Non-pigmented ciliary epithelial cell (primary cell): ENCODE measurements at places on chromosomes 3 and 15.

DNA sequence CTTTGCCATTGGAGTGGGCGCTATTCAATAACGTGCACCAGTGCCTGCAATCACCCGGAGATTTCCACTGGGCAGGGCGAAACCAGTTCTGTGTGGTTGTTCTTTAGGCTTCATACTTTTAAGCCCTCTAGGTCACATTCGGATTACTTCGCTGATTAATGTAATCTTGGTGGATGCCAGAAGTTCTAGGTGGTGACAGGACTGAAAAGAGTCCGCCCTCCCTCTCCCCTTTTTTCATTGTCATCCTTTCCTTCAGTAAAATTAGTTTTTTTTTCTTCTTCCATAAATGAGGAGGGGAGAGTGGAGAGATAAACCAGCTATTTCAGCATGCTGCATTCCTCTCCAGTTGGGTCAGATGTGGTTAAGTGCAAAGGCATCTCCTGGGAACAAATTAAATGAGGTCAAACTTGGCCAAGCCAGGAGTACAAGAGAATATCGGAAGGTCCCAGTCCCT lies 2.3 kb upstream of the SLC2A2 start:
- peak; percentile 83 for DNase-seq

DNA sequence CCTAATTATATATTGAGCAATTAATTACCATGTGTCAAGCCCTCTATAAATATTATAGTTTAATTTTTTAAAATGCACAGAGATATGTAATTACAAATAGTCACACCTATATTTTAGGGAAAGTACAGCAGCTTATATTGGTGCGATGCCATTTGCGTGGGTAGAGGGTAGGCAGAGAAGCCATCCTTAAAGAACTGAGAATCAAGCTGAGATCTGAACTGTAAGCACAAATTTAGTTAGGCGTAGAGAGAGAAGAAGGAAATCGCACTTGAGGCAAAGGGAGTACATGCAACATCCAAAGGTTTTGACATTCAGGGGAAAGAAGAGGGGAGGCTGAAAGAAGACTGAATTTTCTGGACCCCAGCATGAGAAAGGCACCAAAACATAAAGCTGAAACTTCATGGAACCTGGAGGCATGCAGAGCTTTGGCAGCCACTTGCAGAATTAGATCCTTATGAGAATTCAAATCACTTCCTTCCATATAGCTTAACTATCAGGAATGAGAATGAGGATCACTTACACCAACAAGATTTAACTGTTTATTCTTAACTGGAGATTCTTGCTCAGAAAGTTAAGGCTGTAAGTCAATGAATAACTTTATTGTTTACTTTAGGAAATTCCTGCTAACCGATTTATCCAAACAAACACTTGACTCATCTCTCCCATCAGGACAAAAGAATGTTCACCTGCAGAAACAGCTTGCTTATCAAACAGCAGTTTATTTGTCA lies 114.3 kb downstream of the TGFBR2 start:
- DNase-seq = peak; percentile 60

- DNase-seq = no peak
Observed at GRCh38 chr3:45137656-45138181, 8.5 kb downstream of the CDCP1 start.

DNA sequence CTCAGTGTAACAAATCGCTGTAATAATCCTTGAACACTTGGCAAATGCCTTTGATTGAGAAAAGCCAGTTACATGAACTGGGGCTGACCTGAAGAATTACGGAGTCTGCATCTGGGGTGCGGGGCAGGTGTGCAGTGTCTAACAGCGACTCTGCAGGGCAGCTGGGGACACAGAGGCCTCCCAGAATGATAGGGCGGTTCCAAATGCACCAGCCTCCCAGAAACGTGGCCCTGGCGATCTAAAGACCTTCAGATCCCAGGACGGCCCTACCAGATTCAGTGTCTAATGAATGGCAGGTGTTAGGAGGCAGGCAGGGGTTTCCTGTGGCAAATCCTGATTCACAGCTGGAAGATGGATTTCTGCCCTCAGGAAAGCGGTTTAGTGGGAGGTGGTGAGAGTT lies 100.5 kb upstream of the RGMA start:
- no peak for DNase-seq

DNA sequence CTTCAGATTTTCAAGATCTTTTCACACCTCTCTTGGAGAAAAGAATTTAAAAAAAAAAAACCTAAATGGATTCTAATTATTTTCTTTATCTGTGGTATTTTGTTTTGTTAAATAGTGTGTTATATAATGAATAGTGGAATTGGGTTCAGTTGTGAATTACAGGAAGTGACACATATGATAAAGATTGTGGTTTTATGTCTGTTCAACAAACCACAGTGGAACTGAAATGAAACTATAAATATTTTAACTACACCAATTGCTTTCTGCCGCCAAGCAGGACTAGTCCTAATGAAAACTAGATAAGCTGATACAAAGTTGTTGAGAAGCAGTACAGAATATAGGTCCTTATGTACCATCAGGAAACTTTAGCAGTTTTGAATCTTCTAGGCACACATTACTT lies 121.6 kb downstream of the UBE2E2 start:
- DNase-seq = peak; percentile 20

DNA sequence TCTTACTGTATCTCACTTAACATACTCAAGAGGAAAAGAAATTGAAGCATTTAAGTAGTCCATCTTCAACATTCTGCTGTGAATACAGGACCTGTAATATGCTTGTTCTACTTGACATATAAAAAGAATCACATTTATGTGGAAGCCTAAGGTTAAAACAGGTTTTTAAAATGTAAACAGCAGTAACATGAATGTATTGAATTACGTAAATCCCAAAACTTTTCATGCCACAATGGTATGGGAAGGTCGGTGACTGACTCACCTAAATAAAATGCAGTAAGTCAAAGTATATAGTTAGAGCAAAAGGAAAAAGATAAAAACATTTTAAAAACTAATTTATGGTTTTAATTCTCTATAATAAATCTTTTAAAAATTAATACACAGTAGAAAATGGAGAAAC lies 115.7 kb upstream of the TJP1 start:
- DNase-seq = no peak

DNA sequence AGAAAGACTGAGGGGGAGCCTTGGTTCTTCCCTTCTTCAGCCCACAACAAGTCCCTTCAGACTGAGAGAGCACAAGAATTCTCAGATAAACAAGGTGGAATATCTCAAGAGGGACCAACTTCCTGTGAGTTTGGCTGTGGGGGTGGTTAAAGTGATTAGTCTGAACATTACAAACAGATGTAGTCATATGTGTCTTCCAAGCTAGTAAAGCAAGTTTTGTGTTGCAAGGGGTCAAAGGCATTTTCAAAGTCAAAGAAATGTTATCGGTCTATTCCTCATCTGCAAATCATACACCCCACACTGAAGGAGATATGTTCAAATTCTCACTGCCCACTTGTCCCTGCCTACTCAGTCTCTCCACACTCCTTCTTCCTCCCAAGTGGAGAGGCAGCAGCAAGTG lies 242.5 kb downstream of the FAM43A start:
- DNase-seq = no peak

- no peak for DNase-seq
Observed at GRCh38 chr3:140559546-140559945, 118.3 kb upstream of the TRIM42 start.

DNA sequence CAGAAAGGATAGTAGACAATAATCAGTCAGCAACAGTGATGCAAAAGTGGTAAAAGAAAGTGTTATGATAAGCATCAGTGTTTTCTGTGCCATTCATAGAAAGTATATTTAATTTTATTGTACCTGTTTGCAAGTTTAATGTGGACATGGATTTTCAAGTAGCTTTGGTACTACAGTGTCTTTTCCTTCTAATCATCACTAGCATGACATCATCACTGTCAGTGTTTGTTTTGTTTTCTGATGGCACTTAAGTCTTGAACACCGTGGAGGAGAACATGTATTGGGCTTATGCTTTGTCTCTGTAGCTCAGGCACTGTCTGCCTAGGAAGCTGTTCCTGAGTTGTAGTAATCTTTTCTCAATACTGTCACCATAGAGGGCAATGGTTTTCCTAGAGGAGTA lies 41.9 kb downstream of the SETD5 start:
- no peak for DNase-seq

GRCh38 chr3:127970966-127971592 lies 56.0 kb downstream of the KBTBD12 start:
- no peak for DNase-seq

DNA sequence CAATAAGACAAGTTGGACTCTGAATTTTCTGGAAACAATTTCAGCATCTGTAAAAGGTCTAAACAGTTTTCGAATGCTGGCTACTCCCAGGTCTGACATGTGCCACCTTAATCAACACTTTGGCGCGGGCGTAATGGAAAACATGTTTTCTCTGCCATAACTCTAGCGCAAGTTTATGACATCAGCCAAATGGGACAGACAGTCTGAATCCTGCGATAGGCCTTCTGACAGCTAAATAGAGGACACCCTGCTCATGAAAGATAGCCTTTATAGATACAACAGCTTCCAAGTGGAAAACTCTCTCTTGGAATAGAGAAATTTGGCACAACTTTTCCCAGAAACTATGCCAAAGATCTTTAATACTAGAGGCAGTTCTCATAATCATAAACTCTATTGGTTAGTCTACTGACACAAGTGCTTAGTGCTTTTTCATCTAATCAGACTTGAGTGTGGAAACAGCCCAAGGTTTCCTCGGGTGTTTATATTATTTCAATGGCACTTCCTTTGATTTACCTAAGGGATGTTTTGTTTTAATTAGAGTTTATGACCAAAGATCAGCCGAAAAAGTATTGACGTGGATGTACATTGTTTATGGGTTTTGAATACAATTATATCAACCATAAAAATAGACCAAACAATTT lies 120.1 kb upstream of the DPH6 start:
- no peak for DNase-seq

DNA sequence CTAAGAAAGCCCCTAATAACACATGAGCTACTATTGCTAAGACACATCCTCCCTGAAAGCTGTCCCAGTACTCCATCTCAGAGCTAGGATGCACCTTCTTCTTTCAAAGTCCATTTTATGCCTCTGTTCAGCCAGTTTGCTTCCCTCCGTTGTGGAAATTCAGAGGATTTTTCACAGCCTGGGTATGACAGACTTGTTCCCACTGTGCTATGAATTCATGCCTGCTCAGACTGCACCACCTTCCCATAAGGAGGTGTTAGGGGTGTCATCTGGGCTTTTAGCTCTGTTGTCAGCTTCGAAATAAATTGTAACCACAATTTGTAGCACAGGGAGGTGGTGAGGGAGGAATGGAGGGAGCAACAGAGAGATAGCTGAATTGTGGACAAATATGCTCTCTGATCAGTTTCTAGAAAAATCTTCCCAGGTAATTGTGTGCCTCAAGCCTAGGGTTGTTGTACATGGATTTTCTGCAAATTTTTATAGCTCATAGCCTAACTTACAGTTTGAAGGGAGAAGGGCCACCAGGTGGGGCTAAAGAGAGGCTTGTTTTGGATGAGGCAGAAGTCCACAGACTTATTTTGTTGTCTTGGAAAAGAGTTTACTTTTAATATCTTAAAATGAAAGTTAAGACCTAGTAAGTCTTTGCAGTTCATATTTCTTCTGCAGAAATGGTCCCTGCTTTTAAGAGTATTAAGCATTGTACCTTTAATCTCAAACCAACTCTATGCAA lies 462.0 kb downstream of the PDCD6IP start:
- peak; percentile 20 for DNase-seq

DNA sequence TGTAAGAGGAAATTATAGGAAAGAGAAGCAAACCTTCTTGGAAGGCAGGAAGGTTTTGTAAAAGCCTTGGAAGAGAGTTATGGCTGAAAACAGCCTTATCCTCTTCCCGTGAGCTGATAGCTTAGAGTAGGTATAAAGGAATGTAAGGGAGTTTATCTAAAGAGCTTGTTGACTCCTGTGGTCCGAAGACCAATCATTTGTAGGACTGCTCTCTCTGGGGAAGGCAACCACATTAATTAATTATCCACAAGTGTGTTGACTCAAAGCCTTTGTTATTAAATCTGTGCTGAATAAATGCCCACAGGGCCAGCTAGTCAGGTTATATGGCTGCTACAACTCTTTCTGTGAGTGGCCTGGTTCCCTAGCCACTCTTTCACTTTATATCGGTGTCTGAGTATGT lies 452.1 kb upstream of the RASGRP1 start:
- no peak for DNase-seq

DNA sequence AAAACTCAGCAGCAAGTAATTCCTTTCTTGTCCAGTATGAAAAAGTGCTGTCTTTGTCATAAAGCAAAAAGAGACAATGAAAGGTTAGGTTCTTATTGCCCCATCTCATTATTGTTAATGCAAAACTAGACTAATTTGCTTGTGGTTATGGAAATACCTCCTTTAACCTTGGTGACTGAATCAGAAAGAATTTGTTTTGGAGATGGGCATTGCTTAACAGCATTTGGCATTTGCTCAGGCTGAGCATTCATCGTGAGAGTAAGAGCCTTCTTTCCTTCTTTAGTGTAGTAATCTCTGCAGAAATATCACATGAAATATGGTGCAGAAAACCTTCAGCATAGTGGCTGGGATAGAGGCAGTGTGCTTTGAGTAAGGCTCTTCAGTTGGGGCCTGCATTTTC lies 103.1 kb downstream of the CNTN6 start:
- DNase-seq = peak; percentile 31

- DNase-seq = no peak
Observed at GRCh38 chr3:107892955-107893624, 197.7 kb downstream of the CD47 start.

GRCh38 chr3:13452490-13453335 lies 27.4 kb upstream of the HDAC11 start:
- DNase-seq = no peak

GRCh38 chr3:14780927-14781507 lies 37.7 kb upstream of the FGD5 start:
- DNase-seq = no peak

DNA sequence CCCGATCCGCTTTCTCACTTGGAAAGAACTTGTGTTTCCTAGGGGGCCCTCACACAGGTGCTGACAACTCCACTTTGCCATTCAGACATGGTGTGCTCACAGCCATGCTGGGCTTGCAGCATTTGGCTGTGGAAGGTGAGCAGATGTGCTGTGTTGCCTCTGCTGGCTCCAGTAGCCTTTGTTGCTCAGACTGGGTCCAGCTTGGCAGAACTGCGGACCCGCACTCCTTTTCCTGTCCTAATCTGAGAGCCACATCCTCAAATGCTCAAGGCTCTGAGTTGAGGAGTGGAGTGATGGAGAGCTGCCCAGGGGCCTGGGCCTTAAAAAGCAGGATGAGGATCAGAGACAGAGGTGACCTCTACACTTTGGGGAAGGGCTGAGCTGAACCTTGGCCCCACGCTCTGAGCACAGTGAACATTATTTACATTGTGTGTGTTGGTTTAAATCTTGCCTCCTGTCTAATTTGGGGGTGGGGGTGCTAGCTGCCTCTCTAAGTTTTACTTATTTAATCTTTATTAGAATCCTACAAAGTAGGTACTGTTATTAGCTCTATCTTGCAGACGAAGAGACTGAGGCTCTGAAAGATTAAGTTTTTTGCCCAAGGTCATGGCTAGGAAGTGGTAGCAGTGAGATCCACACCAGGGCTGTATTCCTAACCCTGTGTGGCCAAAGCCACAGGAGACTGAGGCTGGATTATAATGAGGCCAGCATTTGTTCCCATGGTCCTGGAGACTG lies 17.2 kb downstream of the ACOX2 start:
- DNase-seq = no peak
